Hindlimb muscle (tissue), 1 donor: ENCODE measurements at places on chromosomes 5 and 9.

GRCh38 chr5:32017692-32018367 is 156.3 kb downstream of the GOLPH3 start:
- no peak for DNase-seq

DNA sequence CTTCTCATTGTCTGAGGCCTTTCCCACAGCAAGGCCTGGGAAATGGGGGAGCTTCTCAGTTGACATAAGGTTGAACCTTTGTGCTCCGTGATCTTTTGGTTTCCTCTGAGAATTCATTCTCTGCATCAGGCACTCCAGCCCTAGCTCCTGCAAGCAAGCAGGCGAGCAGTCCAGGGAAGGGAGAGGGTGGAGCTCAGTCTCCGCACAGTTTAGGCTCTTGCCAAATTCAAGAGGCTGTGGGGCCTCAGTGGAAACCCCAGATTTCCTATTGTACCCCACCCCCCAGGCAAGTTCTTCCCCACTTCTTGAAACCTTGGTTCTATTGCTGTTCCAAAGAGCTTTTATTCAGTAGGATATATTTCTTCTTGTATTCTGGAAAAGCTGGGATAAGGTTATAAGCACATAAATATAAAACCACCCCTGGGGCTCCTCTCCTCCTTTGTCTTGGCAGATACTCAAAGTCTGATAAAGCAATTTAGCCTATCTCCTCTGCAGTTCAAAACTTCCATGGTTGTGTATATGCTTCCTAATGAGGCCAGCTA is 147.2 kb downstream of the PDZD2 start:
- DNase-seq = peak; percentile 43

DNA sequence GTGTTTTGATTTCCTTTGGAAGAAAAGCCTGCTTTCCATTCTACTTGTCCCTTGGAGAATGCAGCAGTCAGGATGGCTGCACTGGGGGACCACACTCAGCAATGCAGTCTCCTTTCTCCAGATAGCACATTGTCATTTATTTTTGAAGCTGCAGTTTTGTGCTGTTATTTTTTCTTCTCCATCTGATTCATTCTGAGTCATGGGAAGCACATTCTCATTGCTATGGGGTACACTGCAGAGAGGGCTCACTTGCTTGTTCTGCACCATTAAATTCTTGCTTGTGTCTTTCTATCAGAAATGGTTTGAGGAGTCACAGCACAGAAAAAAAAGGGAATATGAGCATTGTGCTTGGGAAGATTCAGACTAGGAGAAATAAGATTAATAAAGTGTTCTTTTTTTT is 39.7 kb upstream of the POC5 start:
- no peak for DNase-seq

DNA sequence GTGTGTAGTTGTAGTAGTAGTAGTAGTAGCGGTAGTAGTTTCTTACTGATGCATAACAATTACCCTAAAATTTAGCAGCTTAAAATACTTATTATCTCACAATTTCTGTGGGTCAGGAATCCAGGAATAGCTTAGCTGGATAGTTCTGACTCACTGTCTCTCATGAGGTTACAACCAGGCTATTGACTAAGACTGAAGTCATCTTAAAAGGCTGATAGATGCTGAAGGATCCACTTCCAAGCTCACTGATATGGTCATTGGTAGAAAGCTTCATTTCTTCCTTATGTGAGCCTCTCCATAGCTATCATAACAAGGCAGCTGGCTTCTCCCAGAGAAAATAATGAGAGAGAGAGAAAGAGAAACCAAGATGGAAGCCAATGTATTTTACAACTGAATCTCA is 147.5 kb upstream of the FBXL17 start:
- DNase-seq = no peak

DNA sequence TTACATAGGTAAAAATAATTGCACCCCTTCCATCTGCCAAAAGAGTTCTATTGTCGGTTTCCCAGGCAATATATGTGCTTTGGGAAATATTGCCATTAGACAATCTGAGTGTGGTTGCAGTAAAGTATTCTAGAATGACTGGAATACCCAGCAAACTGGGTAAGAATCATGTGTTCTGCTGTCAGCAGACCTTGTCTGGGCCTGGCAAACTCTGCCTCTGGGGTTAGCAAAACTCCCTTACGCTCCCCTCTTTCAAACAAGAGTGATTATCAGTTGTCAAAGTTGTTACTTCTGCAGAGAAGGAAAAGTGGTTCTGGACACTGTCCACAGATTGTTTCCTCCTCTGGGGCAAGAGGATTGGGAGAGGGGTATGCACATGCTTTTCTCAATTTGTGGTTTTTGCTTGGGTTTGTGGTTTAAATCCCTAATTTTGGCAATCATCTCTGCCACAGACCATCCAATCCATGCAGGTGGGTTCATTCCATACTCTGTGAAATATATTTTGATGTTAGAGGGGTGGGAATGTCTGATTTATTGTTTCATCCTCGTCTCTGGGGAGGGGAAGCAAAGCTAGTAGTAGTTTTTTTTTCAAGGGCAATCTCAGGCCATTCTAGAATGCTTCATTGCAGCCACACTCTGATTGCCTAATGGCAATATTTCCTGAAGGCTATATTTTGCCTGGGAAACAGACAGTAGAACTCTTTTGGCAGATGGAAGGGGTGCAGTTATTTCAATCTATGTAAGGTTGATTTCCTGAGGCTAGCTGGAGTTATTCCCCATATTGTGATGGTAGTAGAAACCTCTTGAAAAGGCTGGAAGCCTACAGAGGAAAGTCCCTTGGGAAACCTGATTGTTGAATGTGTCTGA is 24.0 kb upstream of the TNFSF15 start:
- no peak for DNase-seq

DNA sequence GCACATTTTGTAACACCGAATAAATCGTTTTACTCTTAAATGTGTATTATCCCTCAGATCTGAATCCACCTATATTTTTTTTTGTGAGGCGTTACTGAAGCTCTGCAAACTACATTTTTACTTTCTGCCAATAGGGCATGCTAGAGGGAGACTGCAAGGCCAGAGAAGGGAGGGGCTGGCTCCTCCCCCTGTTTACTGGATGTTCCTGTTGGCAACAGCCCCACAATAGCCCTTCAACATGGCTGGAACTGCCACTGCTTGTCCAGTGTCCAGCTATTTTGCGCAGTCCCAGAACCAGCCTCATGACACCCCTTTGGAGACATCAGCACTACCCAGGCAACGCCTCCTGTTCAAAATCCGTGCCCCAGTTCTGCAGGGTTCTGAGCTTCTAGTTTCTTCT is 85.4 kb upstream of the MIER3 start:
- no peak for DNase-seq

DNA sequence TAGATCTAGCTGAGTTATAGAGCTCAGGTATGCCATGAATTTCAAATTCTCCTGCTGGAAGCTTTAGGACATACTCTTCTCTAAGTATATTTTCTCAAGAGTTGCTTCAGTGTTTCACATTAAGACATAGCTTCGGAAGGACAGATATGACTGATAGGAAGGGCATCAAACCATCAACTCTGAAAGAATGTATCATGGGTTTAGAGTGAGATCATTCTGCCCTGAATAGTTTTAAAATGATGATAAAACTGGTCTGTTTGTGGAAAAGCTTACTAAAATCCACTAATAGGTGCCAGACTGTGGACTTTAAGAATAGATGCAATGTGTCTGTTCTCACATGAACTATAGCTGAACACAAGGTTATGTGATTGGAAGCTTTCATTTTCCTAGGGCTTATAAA is 8.4 kb downstream of the SPEF2 start:
- DNase-seq = no peak

DNA sequence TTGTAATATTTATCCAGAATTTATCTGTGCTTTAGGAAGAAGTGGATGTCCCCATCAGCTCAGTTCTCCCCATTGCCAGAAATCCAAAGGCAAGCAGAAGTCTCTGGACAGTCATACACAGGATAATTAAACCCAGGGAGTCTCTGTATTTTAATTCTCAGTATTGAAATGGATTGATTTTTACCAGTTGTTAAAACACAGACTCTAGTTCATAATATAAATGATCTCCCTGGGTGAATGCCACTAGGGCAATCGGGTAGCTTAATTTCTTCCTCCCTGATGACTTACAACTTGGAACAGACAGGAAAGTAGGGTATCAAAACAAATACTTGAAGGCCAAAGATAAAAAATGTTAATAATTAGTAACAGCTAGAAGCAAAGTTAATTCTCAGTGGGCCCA is 66.5 kb upstream of the DAP start:
- no peak for DNase-seq

DNA sequence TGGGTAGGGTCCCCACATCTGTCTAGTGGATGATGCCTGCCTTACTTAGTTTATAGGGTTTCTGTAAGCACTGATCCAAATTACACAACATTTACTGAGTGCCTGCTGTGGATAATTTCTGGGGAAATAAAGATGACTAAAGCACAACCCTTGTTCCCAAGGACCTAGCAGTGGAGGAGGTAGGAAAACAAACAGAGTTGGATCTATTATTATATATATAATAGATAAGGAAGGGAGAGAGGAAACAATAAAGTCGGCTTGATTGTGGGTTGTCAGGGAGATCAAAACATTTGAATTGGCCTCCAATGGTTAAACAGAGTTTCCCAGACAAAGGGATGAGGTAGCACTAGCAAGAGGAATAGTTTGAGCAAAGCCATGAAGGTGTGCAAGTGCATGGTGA is 14.0 kb downstream of the IL33 start:
- DNase-seq = no peak

DNA sequence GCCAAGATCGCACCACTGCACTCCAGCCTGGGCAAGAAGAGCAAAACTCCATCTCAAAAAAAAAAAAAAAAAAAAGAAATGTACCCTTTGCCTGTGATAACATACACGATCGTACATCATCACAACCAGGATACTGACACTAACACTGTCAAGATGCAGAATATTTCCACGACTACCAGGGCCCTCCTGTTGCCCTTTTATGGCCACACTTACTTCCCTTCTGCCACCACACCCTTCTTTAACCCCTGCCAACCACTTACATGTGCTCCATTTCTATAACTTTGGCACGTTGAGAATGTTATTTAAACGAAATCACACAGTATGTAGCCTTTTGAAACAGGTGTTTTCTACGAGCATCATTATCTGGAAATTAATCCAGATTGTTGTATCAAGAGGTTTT is 69.0 kb upstream of the OTULINL start:
- DNase-seq = no peak

DNA sequence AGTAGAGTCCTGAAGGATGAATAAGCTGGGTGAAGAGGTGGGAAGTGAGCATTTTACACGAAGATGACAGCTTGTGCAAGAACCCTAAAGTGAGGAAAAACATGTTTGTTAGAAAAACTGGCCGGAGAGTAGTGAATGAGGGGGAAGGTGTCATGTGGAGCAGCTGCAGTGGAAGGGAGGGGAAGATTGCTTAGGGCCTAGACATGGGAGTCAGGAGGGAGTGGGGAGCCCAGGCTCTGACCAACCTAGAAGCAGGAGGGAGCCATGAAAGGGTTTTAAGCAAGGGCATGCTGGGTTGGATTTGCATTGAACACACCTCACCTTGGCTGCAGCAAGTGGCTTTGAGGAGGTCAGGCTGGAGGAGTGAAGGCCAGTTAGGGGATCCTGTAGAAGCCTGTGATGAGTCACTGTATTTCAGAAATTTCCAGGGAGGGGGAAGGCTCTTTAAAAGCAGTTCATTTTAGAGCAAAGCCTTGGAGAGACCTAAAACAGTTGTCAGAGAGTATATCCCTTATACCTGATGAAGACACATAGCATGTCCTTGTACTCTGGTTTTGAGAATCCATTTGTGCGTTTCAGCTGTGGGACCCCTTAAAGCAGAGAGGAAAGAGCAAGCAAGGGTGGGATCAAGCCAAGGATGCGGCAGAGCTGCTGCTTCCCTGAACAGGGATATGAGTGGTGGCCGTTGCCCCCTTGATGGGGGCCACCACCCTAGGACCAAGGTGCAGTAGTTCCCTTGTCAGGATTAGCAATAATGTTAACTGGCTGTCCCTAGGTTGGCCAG is 45.4 kb downstream of the ANGPTL2 start:
- no peak for DNase-seq

DNA sequence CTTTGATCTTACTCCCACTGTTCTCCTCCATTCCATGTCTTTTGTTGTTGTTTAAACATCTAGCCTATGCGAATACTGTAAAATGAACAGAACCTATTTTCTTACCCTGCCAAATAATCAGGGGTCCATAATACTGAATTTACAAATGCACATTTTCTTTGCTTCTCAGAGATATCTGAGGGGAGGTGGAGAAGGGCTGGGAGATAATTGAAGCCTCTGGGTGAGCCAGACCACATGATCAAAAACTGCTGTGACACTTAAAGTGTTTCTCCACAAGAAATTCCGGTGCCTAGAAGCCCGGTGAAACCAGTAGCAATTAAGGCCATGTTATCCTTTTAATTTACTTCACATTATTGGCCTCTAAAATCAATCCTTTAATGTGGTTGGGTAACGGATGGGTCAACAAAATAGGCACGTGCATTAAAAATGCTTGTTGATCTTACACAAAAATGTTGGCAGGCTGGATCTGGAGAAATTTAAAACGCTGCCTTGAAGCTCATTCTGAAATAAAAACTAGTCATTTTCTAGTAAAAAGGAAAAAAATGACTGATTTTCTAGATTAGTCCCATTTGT is 10.8 kb downstream of the SEMA6A start:
- no peak for DNase-seq

- no peak for DNase-seq
These were observed 21.1 kb upstream of the ZBTB34 start for GRCh38 chr9:126839301-126839700.

DNA sequence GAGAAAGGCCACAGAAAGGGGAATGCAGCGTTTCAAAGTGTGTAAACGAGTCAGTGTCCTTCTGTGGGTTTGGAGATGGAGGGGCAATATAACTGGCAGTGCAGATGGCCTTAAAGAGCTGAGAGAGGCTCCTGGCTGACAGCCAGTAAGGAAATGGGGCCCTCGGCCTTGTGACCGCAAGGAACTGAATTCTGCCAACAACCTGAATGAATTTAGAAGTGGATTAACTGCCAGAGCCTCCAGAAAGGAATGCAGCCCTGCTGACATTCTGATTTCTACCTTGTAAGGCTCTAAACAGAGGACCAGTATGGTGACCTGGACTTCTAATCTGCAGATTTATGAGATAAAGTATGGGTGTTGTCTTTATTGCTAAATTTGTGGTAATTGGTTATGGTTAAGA is 17.5 kb upstream of the NREP start:
- DNase-seq = no peak

DNA sequence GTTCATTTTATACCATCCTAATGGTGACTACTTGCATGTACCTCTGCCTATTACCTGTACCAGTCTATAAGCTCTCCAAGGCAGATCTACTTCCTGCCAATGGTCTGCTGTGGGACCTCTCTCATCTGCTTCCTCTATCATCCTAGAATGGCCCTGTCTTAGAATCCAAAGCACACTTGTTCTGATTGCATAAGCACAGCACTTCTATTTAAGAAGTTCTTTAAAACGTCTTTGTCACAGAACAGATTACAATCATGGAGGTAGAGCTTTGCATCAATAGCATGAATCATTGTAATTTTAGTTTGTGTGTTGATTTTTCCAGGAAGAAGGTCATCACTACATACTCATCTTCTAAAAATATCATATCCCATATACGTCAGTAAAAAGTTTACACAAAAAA is 131.8 kb upstream of the ACOT12 start:
- DNase-seq = no peak
